ENCODE measurements at places on chromosomes 7 and 10.

DNA sequence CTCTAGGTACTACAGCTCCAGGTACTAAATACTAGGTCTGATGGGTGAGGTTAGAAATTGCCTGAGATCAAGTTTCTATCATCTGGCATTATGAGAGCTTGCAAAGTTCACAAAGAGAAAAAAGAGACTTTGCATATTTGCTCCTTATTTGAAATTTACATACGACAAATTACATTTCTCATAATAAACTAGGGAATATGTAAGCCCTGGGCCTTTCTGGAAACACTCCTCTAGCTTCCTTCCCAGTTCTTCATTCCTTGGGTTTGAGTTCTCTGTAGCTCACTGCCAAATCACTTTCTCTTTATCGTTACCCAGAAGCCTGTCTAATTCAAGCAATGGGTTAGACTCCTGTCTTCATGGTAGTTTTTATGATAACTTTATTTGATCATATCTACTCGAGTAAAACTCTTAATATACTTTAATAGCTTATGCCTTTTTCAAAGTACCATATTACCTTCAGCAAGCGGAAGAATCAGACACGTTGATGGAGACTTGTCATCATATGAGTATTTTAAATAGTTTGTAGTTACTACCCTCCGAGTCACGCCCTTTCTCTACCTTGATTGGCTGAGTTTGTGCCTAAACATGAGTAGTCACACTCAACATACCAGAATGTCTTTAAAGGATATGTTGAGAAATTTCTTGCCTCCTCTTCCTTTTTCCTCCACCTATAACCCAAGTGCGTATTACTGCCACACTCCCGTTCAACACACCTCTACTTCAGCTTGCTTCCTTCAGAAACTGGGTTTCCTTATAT is 150.5 kb downstream of the DKK1 start:
- DNase-seq: no peak

DNA sequence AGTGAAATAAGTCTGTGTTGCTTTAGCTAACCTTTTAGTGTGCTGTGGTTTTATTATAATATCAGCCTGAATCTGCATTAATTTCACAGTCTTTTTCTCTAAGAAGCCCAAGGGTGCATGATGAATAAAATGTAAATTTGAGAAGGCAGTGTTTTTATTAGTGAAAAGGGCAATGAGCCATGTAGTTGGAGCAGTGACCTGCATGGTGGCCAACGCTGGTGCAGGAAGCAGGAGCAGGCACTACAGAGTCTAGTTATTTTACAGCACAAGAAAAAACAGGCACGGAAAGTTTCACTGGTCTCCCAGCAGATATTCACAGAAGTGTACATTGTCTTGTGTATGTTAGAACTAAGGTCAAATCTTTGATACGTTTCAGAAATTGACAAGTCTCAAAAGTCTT is 247.8 kb downstream of the CELF2 start:
- DNase-seq: no peak

DNA sequence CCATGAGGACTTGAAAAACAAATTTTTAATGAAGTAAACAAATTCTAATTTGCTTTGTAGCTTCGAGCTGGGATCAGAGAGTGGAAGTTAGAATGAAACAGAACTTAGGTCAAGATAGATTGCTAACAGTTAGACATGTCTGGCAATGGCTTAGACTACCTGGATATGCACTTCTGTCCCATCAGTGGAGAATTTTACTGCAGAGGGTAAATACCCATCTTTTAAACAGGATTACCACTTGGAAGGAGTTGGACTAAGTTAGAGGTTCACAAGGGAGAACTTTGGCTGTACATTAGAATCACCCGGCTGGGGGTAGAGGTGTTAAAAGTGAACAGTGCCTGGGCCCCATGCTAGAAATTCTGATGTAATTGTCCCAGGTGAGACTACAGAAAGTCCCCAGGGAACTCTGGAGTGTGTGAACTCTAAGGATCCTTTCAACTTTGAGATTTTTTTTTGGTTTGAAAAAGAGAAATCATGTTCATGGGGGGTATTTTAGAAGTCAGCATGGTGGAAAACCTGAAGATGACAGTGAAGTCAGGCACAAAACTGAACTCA is 35.5 kb downstream of the ENTPD1 start:
- DNase-seq: no peak

DNA sequence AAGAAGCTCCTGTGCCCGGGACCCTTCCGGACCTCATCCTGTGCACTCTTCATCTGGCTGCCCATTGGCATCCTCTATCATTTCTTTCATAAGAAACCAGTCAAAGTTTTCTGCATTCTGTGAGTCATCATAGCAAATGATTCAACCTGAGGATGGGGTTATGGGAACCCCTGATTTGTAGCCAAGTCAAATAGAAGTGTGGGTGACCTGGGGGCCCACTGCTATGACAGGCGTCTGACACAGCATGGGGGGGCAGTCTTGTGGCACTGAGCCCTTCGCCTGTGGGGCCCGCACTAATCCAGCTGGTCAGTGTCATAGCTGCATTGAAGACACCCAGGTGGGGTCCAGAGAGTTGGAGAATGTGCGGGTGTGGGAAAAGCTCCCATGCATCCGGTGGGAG is 230.4 kb downstream of the USP6NL start:
- DNase-seq: no peak

- no peak for DNase-seq
These were observed 28.8 kb downstream of the ABRAXAS2 start for GRCh38 chr10:124830445-124830844.

- no peak for DNase-seq
These were observed 33.5 kb upstream of the SKAP2 start for GRCh38 chr7:26897928-26898327.
